ENCODE measurements at places on chromosomes 6 and 20.

DNA sequence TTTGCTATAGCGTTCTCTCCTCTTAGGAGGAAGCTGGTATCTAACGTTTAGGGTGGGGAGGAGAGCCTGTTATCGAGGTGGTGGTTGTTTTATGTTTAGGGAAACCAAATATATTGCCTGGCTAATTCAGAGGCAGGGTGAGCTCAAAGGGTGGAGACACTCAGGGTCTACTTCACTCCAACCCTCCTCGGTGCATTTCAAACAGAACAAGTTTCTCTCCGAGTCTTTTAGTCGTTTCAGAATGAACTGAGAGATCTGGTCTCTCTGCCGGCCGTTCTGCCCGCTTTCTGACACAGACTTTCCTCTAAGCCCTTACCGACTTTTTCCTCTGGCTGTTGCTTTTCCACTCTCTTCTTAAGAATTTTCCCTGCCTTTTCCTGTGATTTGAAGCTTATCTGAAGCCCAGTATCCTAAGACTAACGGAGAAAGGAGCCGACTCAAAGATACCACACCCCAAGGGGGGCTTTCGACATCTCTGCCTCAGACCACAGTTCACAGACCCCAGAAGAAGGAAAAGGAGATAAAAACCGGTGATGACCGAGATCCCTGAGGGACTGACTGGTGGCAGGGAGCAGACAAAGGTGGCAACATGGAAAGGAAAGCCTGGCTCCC, 865 bp downstream of the STK38 start:
- peak; percentile 19 for DNase-seq

GRCh38 chr6:50663806-50664205, 49.5 kb upstream of the TFAP2D start:
- DNase-seq = no peak

- no peak for DNase-seq
These were observed 129.7 kb downstream of the SLC22A3 start for GRCh38 chr6:160477901-160478300.

- no peak for DNase-seq
These were observed 62.2 kb downstream of the FILIP1 start for GRCh38 chr6:75431379-75431778.

GRCh38 chr20:4227085-4227821, 211.9 kb upstream of the RNF24 start:
- DNase-seq = no peak
